ENCODE measurements at places on chromosomes 3 and 15. TPM values are rescaled to one million over a fixed set of nuclear protein-coding genes. Genes with fewer than 3 reads are reported as not detected.

GRCh38 chr3:10088256-10088655 is 19.8 kb downstream of the FANCD2OS start:
- DNase-seq: no peak

The SH3GL3 gene
- not detected for total RNA-seq

- no peak for DNase-seq
Measured at GRCh38 chr15:83288381-83288801, 3.9 kb upstream of the BNC1 start.

- no peak for DNase-seq
Measured at GRCh38 chr15:89769366-89769765, 6.8 kb upstream of the MESP2 start.

The CNTN3 gene
- 6.0 TPM for total RNA-seq

The WDR93 gene
- not detected for total RNA-seq

GRCh38 chr3:63656786-63657185 is 4.3 kb downstream of the SNTN start:
- DNase-seq: no peak

The C2CD4B gene
- 1.2 TPM for total RNA-seq

GRCh38 chr3:50652709-50653108 is 22.0 kb upstream of the DOCK3 start:
- no peak for DNase-seq

- DNase-seq: no peak
Measured at GRCh38 chr15:61081027-61081322, 148.1 kb downstream of the RORA start.

- no peak for DNase-seq
Measured at GRCh38 chr3:139129892-139130291, 85.2 kb upstream of the PRR23C start.

The SLC9A9 gene
- 2.2 TPM for total RNA-seq

GRCh38 chr3:190710723-190711122 is 151.8 kb downstream of the GMNC start:
- DNase-seq: no peak

DNA sequence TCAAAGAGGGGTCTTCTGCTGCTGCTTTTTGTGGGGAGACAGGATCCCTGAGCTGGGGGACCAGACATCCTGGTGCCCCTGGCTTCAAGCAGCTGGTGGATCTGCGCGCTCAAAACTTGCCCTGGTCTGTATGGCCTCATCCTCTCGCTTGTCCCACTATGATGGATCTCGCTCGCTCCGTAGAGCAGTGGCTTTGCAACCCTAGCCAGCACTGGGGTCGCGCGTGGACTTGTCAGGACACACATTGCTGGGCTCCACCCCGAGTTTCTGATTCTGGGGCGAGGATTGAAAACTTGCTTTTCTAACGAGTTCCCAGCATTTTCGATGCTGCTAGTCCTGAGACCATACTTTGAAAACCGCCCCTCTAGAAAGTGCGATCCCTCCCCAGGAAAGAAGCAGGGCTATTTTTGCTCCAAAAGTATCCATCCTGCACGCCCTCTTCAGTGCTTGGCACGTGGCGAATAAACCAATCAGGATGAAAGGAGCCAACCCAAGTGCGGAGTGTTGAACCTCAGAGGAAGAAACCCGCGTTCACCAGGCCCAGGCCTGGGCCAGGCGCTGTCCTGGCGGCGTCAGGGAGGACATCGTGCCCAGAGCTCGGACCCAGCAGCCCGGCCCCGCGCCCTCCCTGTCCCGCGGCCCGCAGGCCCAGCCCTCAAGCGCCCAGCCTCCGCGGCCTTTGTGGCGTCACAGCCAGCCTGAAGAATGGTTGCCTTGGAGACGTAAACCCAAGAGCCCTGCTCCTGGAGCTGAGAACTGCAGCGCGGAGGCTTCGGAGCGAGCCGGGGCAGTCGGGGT is at the start of gene CFAP100:
Gene CFAP100 (plus strand): TSS at position 731 of the 798 bp plus-strand sequence. CDS start 1,092 bp downstream, outside the sequence.
- no peak for DNase-seq

The ITGA11 gene
- 0.97 TPM for total RNA-seq

DNA sequence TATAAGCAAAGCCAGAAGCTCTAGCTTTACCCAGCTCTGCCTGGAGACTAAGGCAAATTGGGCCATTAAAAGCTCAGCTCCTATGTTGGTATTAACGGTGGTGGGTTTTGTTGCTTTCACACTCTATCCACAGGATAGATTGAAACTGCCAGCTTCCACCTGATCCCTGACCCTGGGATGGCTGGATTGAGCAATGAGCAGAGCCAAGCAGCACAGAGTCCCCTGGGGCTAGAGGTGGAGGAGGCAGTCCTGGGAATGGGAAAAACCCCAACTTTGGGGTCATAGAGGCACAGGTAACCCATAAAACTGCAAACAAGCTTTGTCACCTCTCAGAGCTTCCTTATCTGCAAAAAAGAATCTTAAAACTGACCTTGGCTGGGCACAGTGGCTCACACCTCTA is 6.6 kb downstream of the RHO start:
- DNase-seq: no peak

GRCh38 chr15:65659502-65660052 is 37.8 kb downstream of the SLC24A1 start:
- DNase-seq: no peak

The CELF6 gene
- 0.47 TPM for total RNA-seq

DNA sequence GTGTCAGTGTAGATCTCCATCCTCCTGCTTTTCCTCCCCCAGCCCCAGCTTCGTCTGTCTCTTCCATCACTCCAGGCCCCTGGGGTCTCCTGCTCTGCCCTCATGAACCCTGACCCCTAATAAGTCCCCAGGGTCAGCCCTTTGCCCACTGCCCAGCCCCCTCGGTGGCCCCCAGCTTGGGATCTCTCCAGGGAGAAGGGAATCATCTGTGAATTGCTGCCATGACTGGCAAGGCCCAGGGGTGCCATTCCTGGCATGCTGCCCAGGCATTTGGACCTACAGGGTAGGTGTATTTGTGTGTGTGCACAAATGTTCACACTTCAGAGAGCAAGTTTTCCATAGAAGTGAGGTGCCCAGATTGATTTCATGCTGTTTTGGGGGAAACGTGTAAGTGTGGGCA is 5.9 kb upstream of the TBC1D21 start:
- peak; percentile 43 for DNase-seq

- no peak for DNase-seq
Measured at GRCh38 chr15:95690631-95691340, 639.7 kb upstream of the NR2F2 start.

GRCh38 chr15:39860200-39860599 is 59.9 kb downstream of the GPR176 start:
- no peak for DNase-seq

The SPINT1 gene
- 1.7 TPM for total RNA-seq

- no peak for DNase-seq
Measured at GRCh38 chr3:134426660-134427181, 52.5 kb upstream of the AMOTL2 start.

DNA sequence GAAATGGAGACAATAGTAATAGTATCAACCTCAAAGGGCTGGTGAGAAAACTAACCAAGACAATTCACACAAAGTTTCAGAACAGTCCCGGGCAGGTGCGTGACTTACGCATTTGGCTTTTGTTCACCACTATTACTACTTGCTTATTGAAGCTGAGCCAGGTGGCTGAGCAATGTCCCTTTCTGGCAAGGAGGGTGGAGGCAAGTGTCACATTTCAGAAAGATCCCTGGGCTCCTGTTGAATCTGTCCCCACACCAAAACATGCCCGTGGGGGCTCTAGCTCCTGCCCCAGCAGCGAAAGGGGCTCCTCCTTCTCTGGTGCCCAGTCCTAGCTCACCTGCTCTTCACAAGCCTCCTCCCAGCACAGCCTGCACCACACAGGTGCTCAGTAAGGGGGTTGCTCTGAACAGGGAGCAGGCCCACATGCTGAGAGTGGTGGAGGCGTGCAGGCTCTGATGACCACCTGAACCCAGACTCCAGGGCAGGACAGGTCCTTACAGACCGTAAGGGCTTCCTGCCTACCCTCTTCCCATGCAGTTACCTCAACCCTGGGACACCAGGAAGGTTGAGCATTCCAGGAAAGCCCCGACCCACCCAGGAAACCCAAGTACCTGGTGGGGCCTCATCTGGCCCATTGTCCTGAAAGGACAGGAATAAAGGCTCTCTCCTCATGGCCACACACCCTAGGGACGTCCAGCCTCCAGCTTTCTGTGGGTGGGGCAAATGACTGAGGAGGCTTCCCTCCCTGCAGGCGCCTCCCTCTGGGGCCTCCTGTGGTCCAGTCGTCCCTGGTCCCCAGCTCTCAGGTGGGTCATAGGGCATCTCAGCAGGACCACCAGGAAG is 32.6 kb downstream of the SEMA7A start:
- no peak for DNase-seq

DNA sequence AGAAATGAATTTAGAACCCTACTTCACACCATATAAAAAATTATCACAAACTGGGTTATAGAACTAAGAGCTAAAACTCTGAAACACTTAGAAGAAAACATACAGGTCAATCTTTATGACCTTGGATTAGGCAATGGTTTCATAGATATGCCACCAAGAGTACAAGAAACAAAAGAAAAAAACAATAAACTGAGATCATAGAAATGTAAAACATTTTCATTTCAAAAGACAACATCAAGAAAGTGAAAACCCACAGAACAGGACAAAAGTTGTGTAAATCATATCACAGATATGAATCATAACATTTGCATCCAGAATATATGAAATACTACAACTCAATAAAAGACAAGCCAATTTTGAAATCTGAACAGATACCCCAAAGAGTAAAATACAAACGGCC is 72.4 kb downstream of the TBL1XR1 start:
- no peak for DNase-seq

GRCh38 chr3:46414739-46415138 is 7.7 kb downstream of the CCRL2 start:
- no peak for DNase-seq

GRCh38 chr15:38860674-38861073 is 296.1 kb upstream of the RASGRP1 start:
- DNase-seq: no peak

The GOLGA8G gene
- total RNA-seq: not detected

The MESP1 gene
- 1.7 TPM for total RNA-seq

DNA sequence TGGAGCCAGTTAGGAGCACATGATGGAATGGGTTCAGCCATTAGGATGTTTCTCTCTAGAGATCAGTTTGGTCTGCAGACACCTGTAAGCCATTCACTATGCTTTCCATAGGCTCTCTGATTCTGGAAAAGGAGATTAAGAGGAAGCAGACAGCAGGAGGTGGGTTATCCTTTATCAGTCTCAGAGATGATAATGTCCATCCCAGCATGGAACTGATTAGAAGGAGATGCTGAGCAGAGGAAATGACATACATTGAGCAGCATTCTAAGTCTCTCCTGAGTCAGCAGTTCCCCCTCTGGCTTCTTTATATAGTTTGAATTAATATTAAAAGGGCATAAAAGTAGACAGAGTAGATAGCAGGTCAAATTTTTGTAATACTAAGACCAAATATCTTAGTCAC is 591.1 kb downstream of the GBE1 start:
- no peak for DNase-seq

The FRMD5 gene
- not detected for total RNA-seq
